ENCODE measurements at places on chromosomes 6 and 20.
A peak's percentile ranks its signal among the peaks of the same experiment; 100 is the strongest.

- DNase-seq = no peak
Measured at GRCh38 chr6:105389543-105389942, 13.3 kb downstream of the PREP start.

- DNase-seq = no peak
Measured at GRCh38 chr6:44043479-44044153, 83.6 kb downstream of the MRPL14 start.

DNA sequence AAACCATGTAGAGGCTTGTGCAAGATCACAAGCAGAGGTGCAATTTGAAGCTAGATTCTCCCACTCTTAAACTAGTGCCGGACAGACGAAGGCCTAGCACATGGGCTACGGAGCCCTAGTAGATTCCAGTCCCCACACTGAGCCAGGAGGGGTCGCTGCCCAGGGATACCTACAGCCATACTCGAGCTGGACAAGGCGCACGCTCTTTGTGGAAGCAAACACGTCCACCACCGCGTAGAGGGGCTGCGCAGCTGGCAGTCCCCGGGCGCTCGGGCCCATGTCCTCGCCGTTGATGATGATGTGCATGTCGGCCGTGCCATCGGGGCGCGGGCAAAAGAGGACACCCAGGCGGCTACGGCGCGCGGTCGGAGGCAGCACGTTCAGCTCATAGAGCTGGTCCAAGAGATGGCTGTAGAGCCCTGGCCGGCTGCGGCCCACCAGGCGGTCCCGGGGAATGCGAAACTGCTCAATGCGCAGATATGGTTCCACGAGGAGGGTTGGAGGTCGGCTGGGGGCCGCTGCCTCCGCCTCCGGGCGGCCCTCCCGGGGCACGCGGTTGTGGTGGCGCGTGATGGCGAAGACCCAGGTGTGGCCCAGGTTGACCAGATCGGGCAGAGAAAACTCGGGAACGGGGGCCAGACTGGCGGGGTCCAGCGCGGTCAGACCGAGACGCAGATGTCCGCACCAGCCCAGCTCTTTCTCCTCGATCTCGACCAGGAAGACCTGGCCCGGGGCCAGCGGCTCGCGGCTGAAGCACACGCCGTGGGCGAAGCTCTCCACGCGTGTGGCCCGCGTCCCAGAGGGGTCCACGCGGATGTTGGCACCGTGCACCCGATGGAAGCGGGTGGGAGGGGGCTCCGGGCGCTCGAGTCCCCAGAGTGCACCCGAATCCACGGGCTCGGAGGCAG is 677 bp downstream of the NEURL2 start:
- peak; percentile 73 for DNase-seq

- no peak for DNase-seq
Measured at GRCh38 chr6:120320481-120321162, 971.1 kb upstream of the MAN1A1 start.

- DNase-seq = no peak
Measured at GRCh38 chr20:34061695-34062094, 50.3 kb downstream of the EIF2S2 start.

DNA sequence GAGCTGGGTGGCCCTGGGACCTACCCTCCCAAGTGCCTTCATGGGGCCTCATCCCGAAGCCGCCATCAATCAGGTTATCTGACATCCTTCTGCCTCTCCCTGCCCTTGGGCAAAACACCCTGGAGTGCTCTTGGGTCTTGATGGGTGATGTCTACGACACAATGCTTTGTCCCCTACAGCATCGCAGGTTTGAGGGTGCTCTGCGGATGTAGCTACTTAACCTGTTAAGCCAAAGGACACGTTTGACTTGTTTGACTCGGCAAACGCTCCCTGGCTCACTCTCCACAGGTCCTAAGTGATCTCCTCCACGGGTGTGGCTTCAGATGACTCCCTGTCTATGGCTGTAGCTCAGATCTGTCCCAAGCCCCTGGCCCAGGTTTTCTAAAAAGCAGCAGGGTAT is 35.6 kb downstream of the TBC1D7 start:
- no peak for DNase-seq

GRCh38 chr6:39576556-39577303 is 148.5 kb downstream of the KIF6 start:
- no peak for DNase-seq

DNA sequence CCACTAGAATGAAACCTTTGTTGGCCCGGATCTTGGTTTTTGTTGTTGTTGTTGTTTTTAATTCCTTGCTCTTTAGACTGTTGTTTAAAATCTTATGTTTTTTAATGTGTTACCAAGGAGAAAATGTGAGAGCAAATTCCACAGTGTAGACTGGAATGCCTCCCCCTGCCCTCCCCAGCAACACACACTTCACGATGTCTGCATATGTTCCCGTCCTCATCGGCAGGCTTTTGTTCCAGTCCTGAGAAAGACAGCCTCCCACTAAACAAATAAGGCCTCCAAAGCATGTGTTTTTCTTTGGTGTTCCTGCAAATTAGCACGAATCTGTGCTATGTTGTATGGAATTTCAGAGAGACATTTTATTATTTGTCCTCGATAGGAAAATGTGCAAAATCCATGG is 263.3 kb upstream of the QKI start:
- no peak for DNase-seq

DNA sequence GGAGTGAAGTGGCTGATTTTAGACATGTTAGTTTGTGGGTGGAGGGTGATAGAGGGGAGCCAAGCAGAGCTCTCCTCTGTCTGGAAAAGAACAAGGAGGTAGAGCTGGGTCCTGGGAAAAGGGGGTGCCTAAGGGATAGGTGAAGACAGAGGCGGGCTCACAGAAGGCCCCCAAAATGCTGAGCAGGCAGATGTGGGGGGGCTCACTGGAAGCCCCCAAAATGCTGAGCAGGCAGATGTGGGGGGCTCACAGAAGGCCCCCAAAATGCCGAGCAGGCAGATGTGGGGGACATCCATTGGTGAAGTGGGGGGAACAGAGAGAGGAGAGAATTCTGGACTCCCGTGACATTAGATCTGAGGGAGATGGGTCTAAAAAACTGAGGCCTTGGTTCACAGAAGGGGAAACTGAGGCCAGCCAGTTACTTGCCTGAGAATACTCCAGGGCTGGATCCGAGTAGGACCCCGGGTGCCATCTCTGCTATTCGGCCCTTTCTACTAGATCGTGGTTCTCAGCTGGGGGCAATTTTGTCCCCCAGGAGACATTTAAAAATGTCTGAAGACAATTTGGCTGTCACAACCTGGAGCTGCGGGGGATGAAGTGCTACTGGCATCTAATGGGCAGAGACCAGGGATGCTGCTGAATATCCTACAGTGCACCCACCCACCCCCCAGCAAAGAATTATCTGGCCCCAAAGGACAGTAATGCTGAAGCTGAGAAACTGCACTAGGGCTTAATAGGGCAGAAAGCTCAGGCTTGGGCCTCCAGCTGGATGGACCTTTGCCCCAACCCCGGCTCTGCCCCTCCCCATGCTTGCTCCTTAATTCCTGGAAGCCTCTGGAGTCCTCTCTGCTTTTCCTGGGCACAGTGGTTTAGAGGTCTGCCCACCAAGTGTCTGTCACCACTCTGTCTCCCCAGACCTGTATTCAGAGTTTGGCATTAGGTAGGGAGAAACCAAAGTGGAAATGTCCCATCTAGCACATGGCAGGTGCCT is 2.1 kb downstream of the LPIN3 start:
- no peak for DNase-seq

DNA sequence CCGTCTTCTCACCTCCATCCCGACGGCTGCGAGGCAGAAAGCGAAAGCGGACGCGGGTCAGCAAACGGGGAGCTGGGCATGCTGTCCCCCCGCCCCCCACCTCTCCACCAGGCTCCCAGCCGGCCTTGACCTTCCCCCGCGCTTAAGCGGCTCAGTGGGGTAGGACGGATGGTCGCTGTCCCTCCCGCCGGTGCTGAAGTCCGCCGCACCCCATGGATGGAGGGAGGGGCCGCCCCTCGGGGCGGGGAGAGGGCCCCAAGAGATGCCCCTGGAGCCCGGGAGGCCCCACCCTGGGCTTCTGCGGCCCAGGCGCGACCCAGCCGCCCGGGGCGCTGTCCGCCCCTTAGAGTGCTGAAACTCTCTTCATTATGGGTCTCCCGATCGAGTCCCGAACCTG is at the start of gene KCNB1:
Gene KCNB1, minus strand, starts transcription at position 48 of the 397 bp plus-strand sequence. CDS start 188 bp downstream, outside the sequence.
- peak; percentile 34 for DNase-seq

- no peak for DNase-seq
Measured at GRCh38 chr6:97677626-97678025, 394.6 kb upstream of the MMS22L start.

- DNase-seq = no peak
Measured at GRCh38 chr6:25002326-25003091, 66.7 kb upstream of the RIPOR2 start.

DNA sequence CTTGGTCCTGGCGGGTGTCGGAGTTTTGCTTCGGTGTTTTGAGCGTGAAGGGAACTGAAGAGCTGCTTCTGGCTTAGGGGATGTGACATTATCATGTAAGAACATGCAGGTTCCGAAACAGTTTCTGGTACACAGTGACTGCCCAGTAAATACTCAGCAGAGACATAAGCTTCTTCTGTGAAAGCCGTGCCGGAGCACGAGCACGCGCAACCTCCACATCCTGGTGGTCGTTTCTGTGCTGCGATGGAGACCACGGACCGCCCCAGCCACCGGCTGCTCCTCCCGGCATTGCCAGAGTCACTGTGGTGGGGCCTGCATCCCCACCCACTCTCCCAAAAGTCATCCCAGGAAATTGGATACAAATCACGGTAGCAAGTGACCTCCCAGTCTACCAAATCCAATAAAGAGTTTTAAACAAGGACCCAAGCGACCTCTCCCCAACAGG is 18.7 kb downstream of the KIF25 start:
- DNase-seq = no peak

- DNase-seq = no peak
Measured at GRCh38 chr20:33276303-33277113, 6.5 kb upstream of the BPIFB1 start.

GRCh38 chr6:12165297-12165696 is 124.9 kb upstream of the EDN1 start:
- DNase-seq = no peak

All from prostate gland (tissue), 2 donors.